Ovary (tissue), 10 donors: ENCODE measurements at places on chromosomes 11 and 22. TPM values are rescaled to one million over a fixed set of nuclear protein-coding genes. Genes with fewer than 3 reads are reported as not detected.

The TSSK2 gene
- 0.05 TPM for polyA plus RNA-seq

The SYT12 gene
- 0.05 TPM for polyA plus RNA-seq

The PITPNB gene
- polyA plus RNA-seq = 26.6 TPM

The PGA3 gene
- polyA plus RNA-seq = 0.43 TPM

The OTOG gene
- polyA plus RNA-seq = not detected

The CRY2 gene
- 38.0 TPM for polyA plus RNA-seq

The PRR33 gene
- 0.01 TPM for polyA plus RNA-seq

The LRP4 gene
- 5.4 TPM for polyA plus RNA-seq

The SPTBN2 gene
- 1.9 TPM for polyA plus RNA-seq

The ZNF408 gene
- polyA plus RNA-seq = 1.4 TPM

The MMP10 gene
- not detected for polyA plus RNA-seq

The FXYD6 gene
- polyA plus RNA-seq = 445 TPM

The SPA17 gene
- 2.3 TPM for polyA plus RNA-seq

The SPDYC gene
- 0.07 TPM for polyA plus RNA-seq

The PPP2R5B gene
- 16.2 TPM for polyA plus RNA-seq

The EFCAB6 gene
- 1.00 TPM for polyA plus RNA-seq

The MMP1 gene
- polyA plus RNA-seq = 0.25 TPM

The FDXACB1 gene
- polyA plus RNA-seq = 2.8 TPM

The PLAAT5 gene
- polyA plus RNA-seq = 35.0 TPM

The OSBP2 gene
- polyA plus RNA-seq = 1.3 TPM

The DCHS1 gene
- polyA plus RNA-seq = 5.2 TPM

The PHF21B gene
- polyA plus RNA-seq = 0.95 TPM

The XKR3 gene
- not detected for polyA plus RNA-seq

The SMC1B gene
- polyA plus RNA-seq = 0.04 TPM

The VWA5A gene
- 27.5 TPM for polyA plus RNA-seq

The CEP126 gene
- 5.9 TPM for polyA plus RNA-seq

The TREH gene
- polyA plus RNA-seq = 0.48 TPM

The GRK3 gene
- 9.4 TPM for polyA plus RNA-seq

The OOSP1 gene
- polyA plus RNA-seq = not detected

The TEX12 gene
- 0.62 TPM for polyA plus RNA-seq

The NNMT gene
- polyA plus RNA-seq = 59.4 TPM

The C11orf16 gene
- polyA plus RNA-seq = not detected

The ADM2 gene
- polyA plus RNA-seq = 0.03 TPM

The MS4A4E gene
- polyA plus RNA-seq = 0.57 TPM

The TRIM51 gene
- not detected for polyA plus RNA-seq

The MAP6 gene
- polyA plus RNA-seq = 17.6 TPM

The UQCC3 gene
- polyA plus RNA-seq = 9.6 TPM

The MS4A6A gene
- 24.7 TPM for polyA plus RNA-seq

The TRIM77 gene
- not detected for polyA plus RNA-seq

The NPAT gene
- 8.7 TPM for polyA plus RNA-seq

The MYBPC3 gene
- polyA plus RNA-seq = 0.05 TPM

The THYN1 gene
- polyA plus RNA-seq = 68.4 TPM

The TMEM132A gene
- 21.3 TPM for polyA plus RNA-seq

The FAM83F gene
- polyA plus RNA-seq = 0.51 TPM

The CTSF gene
- polyA plus RNA-seq = 177 TPM

The SLC7A4 gene
- polyA plus RNA-seq = 0.16 TPM

The ST13 gene
- 650 TPM for polyA plus RNA-seq

The KRTAP5-9 gene
- polyA plus RNA-seq = not detected

The BRMS1 gene
- 31.0 TPM for polyA plus RNA-seq

The BRSK2 gene
- polyA plus RNA-seq = 0.52 TPM

The VSTM5 gene
- polyA plus RNA-seq = 0.19 TPM

The GNG3 gene
- polyA plus RNA-seq = 0.30 TPM

The LRRC10B gene
- 1.7 TPM for polyA plus RNA-seq

The TPBGL gene
- 0.19 TPM for polyA plus RNA-seq

The ART5 gene
- polyA plus RNA-seq = 2.8 TPM

The MPZL2 gene
- polyA plus RNA-seq = 5.7 TPM

The CRYAB gene
- 69.2 TPM for polyA plus RNA-seq

The OR10G4 gene
- not detected for polyA plus RNA-seq
